ENCODE measurements at places on chromosomes 5 and 9.

GRCh38 chr5:40691894-40692293 lies 12.2 kb downstream of the PTGER4 start:
- no peak for DNase-seq

GRCh38 chr5:142438573-142438972 lies 113.8 kb upstream of the SPRY4 start:
- no peak for DNase-seq

GRCh38 chr9:117063721-117064471 lies 351.0 kb downstream of the ASTN2 start:
- DNase-seq: no peak

DNA sequence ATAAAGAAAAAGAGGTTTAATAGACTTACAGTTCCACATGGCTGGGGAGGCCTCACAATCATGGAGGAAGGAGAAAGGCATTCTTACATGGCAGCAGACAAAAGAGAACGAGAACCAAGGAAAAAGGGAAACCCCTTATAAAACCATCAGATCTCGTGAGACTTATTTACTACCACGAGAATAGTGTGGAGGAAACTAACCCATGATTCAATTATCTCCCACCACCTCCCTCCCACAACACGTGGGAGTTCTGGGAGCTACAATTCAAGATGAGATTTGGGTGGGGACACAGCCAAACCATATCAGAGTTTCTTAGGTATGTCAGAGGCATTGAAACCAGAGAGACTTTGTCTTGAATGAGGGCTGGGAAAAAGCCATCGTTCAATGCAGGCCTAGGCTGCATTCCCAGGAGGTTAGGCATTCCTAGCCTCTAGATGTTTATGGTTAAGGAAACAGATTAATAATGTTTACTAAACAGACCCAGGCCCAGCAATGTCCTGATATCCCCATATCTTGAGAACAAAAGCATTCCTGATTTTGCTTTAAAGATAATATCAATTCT lies 7.5 kb upstream of the PAIP1 start:
- no peak for DNase-seq

DNA sequence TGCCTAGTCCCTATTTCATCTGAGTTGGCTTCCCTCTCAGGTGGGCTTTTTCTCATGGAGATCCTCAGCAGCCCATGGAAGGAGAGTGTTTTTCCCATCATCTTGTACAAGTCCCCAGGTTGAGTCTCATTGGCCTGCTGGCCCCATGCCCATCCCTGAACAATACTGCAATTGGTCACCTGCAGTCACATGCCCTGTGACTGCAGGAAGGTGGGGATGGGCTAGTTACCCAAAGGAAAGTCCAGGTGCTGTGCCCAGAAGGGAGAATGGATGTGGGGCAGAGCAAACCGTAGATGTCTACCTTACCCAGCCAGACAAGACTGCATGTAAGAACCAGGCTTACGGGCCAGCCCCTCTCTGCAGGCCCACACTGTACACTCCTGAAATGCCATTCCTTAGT lies 54.0 kb upstream of the SAP30L start:
- DNase-seq: no peak

Measured in NCI-H1694 (cell line).